G401 (cell line): ENCODE measurements at places on chromosomes 16 and 17.

DNA sequence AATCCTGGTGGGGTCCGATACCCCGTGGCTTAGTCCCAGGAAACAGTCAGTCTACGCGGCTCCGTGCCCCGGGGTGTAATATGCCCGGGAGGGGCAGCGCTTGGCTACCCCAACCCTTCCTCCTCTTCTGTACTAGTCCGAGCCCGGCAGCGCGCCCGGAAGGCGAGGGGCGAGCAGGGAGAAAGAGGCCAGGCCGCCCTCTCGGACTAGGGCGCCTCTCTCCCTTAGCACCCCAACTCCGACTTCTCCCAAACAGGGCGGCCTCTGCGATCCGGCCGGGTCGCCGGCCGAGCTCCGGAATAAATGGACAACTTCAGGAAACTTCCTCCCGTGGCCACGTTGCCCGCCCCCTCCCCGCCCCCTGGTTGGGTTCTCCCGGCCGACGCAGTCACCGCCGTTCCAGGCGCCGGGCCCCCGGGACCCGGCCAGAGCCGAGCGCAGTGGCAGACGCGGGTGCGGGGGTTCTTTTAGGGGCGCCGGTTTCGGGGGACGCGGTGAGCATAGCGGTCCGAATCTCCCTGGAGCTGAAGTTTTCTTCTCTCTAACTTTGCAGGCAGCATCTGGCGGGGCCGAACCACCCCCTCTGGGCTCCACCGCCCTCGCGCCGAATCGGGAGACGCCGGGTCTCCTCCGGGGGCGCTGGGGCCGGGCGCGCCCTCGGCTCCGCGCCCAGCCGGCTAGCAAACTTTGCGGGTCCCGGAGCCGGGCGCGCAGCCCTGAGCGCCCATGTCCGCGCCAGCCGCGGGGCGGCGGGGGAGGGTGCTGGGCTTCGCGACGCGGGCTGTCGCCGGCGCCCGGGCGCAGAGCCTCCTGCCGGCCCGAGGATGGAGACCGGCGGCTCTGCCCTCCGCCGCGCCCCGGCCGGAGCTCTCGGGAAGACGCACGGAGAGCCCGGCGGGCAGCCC is at the start of gene SDK2:
SDK2 (minus strand) TSS at position 301 of the 905 bp plus-strand sequence. CDS start 357 bp downstream, outside the sequence.
- no peak for DNase-seq

GRCh38 chr16:85607796-85608514 is 5.2 kb upstream of the GSE1 start:
- no peak for DNase-seq

GRCh38 chr16:20740007-20740883 is 1.4 kb downstream of the THUMPD1 start:
- no peak for DNase-seq

DNA sequence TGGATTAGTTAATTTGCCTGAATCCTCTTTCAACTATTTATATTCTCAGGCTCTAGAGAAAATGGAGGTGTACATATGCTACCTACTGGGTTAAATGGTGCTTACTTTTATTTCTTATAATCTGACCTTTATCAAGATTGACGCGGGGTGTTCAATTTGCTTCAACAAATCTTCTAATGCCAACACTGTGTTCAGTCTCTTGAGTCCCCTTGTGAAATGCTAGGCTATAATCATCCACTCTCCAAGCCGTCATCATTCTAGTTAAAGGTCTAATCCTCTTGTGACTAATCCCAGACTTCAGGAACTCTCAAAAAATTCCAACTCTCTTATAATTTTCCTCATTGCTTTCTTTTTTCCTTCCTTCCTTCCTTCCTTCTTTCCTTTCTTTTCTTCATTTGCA is 1396.2 kb downstream of the CDH8 start:
- DNase-seq, result no peak

DNA sequence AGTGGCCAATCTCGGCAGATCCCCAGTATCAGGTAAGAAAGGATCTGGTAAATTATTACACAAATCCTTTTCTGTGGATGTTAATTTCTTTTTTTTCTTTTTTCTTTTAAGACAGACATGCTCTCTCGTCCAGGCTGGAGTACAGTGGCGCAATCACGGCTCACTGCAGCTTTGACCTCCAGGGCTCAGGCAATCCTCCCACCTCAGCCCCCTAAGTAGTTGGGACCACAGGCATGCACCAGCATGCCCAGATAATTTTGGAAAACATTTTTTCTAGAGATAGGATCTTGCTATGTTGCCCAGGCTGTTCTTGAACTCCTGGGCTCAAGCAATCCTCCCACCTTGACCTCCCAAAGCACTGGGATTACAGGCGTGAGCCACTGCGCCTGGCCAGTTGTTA is 54.0 kb downstream of the GAS7 start:
- DNase-seq, result no peak

DNA sequence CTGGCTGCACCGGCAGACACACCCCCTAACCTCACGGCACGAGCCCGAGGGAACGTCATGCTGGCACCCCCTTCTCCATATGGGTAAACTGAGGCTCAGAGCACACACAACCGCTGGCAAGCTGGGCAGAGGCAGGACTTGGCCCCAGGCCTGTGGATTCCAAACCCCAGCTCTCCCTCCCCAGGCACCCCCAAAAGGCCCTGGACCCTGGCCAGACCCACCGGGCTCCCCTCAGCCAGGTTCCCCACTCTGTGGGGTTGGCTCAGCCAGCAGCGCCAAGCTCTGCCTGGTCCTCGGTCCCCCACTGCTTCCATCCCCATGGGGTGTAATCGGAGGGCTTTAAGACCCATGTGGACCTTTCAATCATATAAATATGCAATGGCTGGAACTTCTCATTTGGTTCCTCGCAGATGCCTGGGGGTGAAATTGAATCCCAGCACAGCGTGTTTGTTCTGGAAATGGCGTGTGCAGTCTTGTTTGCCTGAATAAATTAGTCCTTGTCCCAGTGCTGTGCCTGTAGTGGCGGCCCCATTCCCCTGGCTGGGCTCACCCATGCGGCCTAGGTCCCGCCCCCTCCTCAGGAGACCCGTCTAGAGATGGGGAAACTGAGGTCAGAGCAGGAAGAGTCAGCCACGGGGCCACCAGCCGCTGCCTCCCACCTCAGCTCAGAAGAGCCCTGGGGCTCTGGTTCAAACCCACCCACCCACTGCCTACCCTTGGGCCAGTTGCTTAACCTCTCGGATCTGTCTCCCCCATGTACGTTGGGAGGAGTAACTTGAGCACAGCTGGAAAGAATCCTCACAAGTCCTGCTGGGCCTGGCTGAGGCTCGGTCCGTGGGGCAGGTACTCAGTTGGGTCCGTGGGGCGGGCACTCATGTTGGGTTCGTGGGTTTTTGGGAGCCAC is 57.3 kb downstream of the ZFPM1 start:
- no peak for DNase-seq

DNA sequence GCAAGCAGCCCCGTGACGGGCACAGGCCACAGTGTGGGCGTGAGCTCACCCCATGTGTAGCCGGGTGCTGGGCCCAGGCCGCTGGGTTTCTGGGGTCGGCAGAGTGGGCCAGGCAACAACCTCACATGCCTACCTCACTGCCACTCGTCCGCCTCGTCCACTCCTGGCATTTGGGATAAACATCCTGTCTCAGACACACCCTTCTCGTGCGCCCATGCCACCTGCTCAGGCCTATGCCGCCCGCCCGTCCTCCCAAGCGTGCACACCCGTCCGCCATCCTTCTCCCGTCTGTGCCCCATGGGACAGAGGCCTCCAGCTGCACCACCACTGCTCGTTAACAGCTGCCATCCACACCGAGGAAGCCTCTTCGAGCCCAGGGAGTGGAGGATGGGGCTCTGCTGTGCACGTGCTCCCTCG is 64.3 kb downstream of the KLHDC4 start:
- no peak for DNase-seq

DNA sequence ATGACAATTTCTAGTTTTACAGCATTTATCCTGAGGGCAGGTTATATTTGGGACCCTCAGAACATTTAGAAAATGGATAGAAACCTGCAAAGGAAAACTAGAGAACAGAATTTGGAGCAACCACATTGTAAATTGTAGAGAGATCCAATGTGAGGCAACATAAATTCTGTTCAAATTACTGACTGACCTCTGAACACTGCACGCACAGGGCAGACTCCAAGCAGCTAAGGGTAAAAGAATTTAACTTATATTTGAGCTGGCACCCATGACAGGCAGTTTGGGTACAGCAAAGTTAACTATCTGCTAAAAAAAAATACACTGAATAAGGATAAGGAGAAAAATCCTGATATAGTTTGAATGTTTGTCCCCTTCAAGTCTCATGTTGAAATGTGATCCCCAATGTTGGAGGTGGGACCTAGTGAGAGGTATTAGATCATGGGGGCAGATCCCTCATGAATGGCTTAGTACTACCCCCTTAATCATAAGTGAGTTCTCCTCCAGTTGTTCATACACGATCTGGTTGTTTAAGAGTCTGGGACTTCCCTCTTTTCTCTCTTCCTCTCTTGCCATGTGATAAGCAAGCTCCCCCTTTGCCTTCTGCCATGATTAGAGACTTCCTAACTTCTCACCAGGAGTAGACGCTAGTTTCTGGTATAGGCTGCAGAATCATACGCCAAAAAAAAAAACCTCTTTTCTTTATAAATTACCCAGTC is 75.7 kb downstream of the FBXL20 start:
- DNase-seq, result no peak

DNA sequence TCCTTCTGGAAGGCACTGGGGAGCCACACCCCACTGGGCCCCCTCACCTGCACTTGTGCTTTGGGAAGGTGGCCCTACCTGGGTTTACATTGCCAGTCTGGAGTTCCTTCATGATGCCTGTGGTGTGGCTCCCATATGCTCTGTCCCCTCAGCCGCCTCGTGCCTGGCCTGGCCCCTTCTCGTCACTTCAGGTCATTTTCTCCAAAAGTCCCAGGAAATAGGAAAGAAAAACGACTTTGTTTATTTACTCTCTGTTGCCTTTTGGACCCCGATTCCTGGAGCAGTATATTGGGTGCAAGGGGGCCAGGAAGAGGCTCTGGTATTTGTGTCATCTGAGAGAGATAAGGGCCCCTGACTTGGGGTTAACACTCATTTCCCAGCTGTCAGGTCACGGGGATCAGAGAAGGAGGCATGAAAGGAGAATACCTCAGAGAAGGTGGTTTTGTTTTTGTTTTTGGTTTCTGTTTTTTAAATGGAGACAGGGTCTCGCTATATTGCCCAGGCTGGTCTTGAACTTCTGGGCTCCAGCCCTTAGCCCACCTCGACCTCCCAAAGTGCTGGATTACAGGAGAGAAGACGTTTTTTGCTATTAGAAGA is 4.7 kb downstream of the SOCS3 start:
- DNase-seq, result no peak

- DNase-seq, result no peak
Observed at GRCh38 chr17:70984873-70985272, 815.5 kb downstream of the KCNJ2 start.

- DNase-seq, result no peak
Observed at GRCh38 chr17:7512105-7512504, 27.9 kb downstream of the POLR2A start.

DNA sequence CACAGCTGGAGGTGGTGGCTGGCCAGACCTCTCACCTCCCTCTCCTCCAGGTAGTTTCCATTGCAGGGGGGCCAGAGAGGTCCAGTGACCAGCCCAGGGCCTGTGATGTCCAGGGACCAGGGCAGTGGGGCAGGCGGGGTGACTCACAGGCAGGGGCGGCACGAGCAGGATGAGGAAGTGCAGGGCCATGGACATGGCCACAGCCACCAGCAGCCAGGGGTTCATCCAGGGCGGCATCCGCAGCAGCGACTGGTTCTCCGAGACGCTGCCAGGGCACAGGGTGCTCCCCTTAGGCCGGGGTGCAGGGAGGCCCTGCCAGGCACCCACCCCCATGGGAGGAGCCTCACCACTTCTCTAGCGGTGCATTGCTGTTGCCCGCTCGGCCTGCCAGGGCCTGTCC is 12.9 kb upstream of the P2RX1 start:
- DNase-seq, result no peak

DNA sequence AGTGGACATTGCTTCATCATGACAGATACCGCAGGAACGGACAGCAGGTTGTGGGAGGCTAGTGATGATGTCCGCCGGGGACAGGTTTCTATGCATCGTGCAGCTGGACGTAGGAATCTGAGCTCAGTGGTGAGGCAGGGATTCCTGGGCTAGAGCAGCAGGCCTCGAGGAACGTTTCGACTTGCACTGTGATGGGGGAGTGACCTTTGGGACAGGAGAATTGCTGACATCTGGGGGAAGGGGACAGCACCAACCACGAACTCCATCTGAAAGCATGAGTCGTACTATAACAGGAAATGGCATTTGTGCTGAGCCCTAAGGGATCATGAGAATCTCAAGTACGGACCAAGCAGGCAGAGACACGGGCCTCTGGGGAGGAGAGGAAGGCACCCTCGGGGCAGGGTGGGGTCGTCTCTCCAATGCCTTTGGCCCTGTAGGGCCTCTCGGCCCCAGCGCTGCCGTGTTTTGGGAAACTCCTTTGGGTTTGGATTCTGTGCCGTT is 65.8 kb upstream of the ENDOV start:
- no peak for DNase-seq
